ENCODE measurements at places on chromosomes 3 and 15. TPM values are rescaled to one million over a fixed set of nuclear protein-coding genes. Genes with fewer than 3 reads are reported as not detected.

SSUH2 gene
- not detected for total RNA-seq

ATP13A5 gene
- total RNA-seq = not detected

NSUN3 gene
- 6.3 TPM for total RNA-seq

TGM4 gene
- not detected for total RNA-seq

C2CD4A gene
- not detected for total RNA-seq

SHQ1 gene
- total RNA-seq = 15.6 TPM

ISLR gene
- 64.9 TPM for total RNA-seq
